ENCODE measurements at places on chromosomes 3 and 15. TPM values are rescaled to one million over a fixed set of nuclear protein-coding genes. Genes with fewer than 3 reads are reported as not detected.
A peak's percentile ranks its signal among the peaks of the same experiment; 100 is the strongest.

CLDN16 gene
- total RNA-seq = 0.02 TPM

DNA sequence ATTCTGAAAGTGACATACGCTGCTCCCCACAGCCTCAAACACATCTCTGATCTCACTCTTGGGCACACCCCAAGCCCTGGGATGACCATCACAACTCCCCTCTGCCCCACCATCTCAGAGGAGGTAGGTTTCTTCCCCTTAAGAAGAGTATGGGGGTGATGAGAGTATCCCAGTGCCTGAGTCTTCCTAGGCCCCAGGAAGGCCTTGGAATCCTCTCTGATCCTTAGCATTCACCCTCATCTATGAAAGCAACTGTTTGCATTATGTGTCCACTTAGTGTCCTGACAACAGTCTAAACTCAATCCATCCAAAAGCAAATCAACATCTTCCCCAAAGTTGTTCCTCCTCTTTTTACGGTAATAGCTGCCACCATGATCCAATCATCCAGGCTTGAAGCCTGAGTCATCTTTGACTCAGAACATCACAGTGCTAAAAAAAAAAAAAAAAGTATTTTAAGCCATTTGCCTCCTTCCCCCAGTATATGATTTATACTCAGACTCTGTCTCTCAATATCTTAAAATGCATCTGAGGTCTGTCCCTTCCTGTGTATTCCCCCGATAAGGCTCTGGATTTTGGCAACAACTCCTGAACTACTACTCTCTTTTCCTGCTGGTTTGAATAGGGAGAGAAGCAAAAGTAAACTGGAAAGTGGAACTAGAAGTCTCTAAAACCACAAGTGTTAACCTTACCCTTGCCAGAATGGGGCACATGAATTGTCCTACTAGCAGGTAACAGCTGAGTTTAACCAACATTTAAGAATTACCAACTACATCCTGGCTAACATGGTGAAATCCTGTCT lies 22.5 kb downstream of the POPDC2 start:
- peak; percentile 90 for DNase-seq

- DNase-seq = no peak
These were observed 53.9 kb upstream of the WNT5A start for GRCh38 chr3:55541016-55541415.

DNA sequence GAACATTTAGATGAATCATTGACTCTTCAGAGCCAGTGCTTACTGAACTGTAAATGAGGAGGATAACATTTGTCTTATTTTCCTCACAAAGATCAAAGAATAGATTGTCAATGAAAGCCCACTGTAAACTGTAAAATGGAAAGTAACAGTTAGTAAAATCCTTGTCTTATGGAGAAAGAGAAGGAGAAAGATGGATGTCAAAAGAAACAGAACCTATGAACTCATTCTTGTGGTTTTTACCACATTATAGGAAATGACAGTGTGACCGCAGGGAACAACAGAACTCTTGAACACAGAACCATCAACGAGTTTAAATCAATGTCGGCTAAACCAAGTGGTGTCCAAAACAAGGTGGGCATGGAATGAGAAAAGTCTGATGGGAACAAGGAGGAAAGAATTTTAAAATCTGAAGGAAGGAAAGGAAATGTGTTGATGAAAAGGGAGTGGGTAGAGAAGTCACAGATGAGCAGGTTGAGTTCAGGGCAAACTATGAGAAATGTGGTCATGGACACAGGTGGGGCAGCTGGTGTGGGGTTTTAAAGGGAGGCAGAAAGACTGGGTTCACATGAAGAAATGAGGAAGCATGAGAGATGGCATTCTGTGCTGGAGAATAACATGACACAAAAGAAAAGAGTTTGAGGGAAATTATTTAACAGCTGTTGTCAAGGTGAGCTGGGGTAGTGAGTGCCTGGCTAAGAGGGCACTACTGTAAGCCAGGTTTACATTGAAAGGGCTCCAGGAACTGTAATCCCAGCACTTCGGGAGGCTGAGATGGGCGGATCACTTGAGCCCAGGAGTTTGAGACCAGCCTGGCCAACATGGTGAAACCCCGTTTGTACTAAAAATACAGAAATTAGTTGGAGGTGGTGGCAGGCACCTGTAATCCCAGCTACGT lies 42.4 kb upstream of the ETV5 start:
- DNase-seq = no peak
